ENCODE measurements at places on chromosomes 4 and X. TPM values are rescaled to one million over a fixed set of nuclear protein-coding genes. Genes with fewer than 3 reads are reported as not detected.

The NDST3 gene
- 2.3 TPM for total RNA-seq

The ZC4H2 gene
- 3.9 TPM for total RNA-seq

The SORCS2 gene
- total RNA-seq: not detected

The RPL36A gene
- 599 TPM for total RNA-seq

The RRH gene
- total RNA-seq: not detected
